ENCODE measurements at places on chromosomes 3 and 15. TPM values are rescaled to one million over a fixed set of nuclear protein-coding genes. Genes with fewer than 3 reads are reported as not detected.

GRCh38 chr15:50012790-50013189, 106.2 kb downstream of the ATP8B4 start:
- DNase-seq = no peak

GRCh38 chr15:82944821-82945220, 7.7 kb downstream of the HOMER2 start:
- no peak for DNase-seq

The CPA3 gene
- total RNA-seq = not detected

- DNase-seq = no peak
These were observed 990.7 kb downstream of the FHIT start for GRCh38 chr3:60260546-60260945.

- DNase-seq = peak; percentile 88
These were observed 44.8 kb downstream of the LHFPL4 start for GRCh38 chr3:9508781-9509180.

The AHSG gene
- not detected for total RNA-seq

DNA sequence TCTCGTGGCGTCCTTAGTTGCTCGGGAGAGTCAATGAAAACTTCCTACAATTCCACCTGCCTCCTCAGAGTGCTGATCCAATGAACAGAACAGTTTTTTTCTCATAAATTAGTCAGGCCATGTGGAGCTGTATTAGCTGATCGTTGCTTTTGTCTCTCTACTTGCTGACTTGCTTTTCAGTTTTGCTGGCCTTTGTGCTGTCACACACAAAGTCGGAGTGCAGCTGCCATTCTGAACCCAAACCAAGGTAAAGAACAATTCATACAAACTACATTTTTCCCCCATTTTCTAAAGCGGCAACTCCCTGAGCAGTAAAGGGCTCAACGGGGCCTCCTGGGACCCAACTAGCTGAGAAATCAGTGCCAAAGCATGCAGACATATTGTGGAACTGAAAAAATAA, 43.1 kb downstream of the MEIS2 start:
- DNase-seq = no peak

DNA sequence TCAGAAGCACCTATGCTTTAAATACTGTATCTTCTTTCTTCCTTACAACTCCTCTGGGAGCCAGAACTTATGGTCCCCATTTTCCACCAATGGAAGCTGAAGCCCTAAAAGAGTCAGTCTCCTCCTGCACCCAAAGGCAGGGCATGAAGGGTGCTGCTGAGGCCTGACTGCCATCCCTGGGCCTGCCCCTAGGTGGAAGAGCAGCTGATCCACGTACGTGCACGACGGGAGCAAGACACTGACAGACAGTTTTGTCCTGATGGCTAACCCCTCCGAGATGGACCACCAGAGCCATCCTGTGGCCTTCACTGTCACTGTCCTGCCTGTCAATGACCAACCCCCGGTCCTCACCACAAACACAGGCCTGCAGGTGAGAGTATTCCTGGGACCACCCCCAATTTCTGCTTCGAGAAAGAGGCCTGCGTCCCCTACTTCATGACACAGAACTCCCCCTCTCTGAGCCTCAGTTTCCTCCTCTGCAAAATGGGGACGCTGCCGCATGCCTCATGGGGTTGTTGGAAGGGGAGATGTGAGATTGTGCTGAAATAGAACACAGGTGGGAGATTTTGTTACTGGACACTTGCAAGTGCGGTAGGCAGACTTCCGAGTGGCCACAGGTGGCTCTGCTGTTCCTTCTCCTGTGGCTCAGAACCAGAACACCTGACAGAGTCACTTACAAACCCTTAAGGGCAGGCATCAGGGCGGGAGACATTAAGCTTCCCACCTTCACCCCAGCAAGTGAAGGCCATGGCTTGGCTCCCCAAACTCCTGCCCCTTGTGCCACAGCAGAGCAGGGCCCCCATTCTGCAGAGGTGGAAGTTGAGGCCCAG, 175.4 kb downstream of the TBC1D2B start:
- peak; percentile 68 for DNase-seq

DNA sequence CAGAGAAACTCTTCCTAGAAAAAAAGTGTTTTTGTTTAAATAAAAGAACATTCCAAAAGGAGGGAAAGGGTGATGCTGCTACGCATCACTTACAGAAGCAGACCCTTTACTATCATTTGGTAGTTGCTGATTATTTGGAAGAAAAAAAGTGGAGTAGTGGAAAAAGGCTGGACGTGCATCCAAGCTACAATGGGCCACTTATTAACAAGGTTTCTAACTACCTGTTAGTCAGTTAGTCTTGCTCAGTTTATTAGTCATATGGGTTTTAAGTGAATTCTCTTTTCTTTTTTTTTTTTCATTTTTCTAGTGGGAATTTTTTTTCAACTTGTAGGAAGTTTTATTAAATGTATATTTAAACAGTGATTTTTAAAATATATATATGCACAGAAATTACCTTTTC, 866.0 kb downstream of the MCTP2 start:
- no peak for DNase-seq

GRCh38 chr3:127183931-127184869, 8.7 kb upstream of the PRR23E start:
- DNase-seq = peak; percentile 33

DNA sequence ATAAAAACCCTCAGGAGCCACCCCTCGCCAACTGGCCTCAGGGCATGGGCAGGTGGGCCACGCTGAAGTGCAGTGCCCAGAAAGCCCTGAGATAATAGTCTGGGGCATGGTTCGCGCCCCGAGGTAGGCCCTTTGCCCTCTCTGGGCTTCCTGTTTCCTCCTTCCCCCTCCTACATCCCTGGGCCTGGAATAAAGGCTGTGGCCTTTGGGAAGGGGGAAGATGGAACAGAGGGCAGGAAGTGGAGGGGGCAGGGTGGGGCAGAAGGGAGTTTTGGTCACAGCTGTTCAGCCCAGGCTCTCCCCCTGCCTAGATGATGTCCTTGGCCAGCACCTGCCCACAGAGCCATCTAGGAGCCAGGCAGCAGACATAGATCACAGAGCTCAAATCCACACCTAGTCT, 11.3 kb downstream of the CSRNP1 start:
- no peak for DNase-seq

GRCh38 chr15:84600331-84600686, 500 bp upstream of the ZSCAN2 start:
- DNase-seq = peak; percentile 71

GRCh38 chr15:71334873-71335272, 219.6 kb downstream of the THSD4 start:
- DNase-seq = no peak

The FEZF2 gene
- total RNA-seq = 0.14 TPM

DNA sequence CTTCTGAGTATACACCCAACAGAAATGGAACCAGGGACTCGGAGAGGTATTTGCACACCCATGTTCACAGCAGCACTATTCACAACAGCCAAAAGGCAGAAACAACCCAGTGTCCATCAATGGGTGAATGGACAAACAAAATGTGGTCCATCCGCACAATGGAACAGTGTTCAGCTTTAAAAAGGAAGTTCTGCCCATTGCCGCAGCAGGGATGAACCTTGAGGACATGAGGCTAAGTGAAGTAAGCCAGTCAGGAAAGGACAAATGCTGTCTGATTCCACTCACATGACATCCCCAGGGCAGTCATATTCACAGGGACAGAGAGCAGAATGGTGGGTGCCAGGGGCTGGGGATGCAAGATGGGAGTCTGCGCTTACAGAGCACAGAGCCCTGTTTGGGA, 7.5 kb downstream of the IQSEC1 start:
- DNase-seq = no peak

GRCh38 chr3:137293086-137293485, 335.3 kb downstream of the IL20RB start:
- DNase-seq = no peak

- no peak for DNase-seq
These were observed 652.3 kb upstream of the KCNMB2 start for GRCh38 chr3:177883957-177884356.

The COLQ gene
- total RNA-seq = 1.00 TPM

The SLC22A14 gene
- total RNA-seq = 0.03 TPM

DNA sequence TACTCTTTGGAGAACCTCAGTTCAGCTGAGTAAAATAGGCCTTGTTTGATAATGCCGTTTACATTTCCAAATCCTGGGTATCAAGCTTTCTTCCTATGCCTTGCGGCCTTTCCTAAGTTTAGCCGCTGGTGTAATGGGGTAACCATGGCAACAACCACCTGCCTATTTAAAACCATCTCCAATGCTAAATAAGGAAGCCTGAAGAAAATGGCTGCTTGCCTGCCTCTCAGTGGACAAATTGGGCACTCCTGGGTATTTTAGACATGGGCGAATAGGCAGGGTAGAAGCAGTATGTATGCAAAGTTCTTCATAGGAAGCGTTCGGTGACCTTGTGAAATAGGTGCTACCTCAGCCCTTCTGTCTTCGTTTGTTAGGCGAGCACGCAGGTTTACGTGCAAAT, 122.7 kb downstream of the DGKG start:
- peak; percentile 75 for DNase-seq

DNA sequence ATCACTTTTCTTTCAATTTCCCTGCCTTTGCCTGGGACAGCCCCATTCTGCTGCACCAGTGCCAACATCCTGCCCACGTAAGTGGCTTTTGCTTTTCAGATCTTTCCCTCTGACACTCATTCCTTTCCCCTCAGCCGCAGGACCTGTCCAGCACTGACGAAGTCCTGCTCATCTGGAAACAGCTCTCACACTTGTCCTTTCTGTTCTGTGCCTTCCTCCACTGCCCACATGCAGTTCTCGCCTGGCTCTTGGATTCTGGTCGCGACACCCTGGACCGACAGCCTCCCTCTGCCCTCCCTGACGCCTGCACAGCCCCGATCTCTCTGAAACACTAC, 99.7 kb downstream of the ADCY5 start:
- no peak for DNase-seq

GRCh38 chr3:5613599-5613998, 426.1 kb downstream of the EDEM1 start:
- DNase-seq = no peak

- DNase-seq = no peak
These were observed 791.3 kb upstream of the LMCD1 start for GRCh38 chr3:7710284-7710683.

- no peak for DNase-seq
These were observed 16.2 kb downstream of the ACAD11 start for GRCh38 chr3:132643366-132643765.

The DENND6A gene
- total RNA-seq = 12.0 TPM

The KLHL6 gene
- 0.33 TPM for total RNA-seq

Measured in H7 (cell line).